ENCODE measurements at places on chromosomes 1 and 21. TPM values are rescaled to one million over a fixed set of nuclear protein-coding genes. Genes with fewer than 3 reads are reported as not detected.
A peak's percentile ranks its signal among the peaks of the same experiment; 100 is the strongest.

- DNase-seq = no peak
Measured at GRCh38 chr1:31362032-31362431, 10.8 kb downstream of the FABP3 start.

Gene MPL
- 39.6 TPM for total RNA-seq

Gene LRP8
- 30.7 TPM for total RNA-seq

- no peak for DNase-seq
Measured at GRCh38 chr21:29152916-29153315, 22.5 kb downstream of the MAP3K7CL start.

- DNase-seq = no peak
Measured at GRCh38 chr1:236509647-236510401, 14.0 kb upstream of the LGALS8 start.

- DNase-seq = no peak
Measured at GRCh38 chr1:153760440-153760839, 14.8 kb upstream of the SLC27A3 start.

Gene KDM5B
- 103 TPM for total RNA-seq

Gene MANEAL
- total RNA-seq = 1.3 TPM

- no peak for DNase-seq
Measured at GRCh38 chr1:22886211-22886610, 86.5 kb downstream of the LACTBL1 start.

Gene FCRL4
- not detected for total RNA-seq

Gene GJA9
- total RNA-seq = not detected

Gene HUNK
- not detected for total RNA-seq

DNA sequence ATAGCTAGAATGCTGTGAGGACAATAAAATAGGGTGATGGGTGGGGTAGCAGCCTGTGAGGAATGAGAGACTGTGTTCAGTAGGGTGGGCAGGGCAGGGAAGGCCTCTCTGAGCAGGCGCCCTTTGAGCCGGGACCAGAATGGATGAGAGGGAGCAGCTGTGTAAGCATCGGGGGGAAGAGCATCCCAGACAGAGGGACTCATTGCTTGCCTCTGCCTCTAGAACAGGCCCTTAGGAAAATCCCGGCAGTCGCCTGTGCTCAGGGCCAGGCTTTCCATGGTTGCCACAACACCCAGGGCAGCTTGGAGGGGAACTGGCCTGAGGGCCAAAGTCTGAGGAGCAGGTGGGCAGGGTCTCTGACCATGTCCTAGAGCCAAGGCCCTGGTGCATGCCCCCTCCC lies 774 bp downstream of the SLC2A7 start:
- no peak for DNase-seq

DNA sequence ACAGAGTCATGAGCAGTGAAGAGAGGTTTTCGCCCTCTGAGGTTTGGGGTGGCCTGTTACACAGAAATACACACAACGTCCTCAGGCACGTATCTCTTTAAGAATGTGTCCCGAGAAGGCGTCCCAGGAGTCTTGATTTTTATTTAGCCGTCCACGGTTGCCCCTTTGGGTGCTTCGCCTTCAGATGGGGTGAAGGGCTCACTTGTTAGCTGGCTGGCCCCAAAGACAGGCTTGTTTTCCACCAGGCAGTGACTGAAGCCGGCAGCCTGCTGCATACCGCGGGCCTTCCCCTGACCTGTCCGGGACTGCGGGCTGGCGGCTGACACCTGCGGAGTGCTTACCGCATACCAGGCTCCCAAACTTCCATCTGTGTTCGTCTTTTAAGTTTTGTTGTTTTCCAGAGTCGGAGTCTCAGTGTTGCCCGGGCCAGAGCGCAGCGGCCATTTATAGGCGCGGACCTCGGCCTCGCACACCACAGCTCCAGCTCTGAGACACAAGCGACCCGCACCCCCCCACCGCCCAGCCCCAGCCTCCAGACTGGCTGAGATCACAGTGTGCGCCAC lies 1.6 kb upstream of the ADARB1 start:
- DNase-seq = no peak

DNA sequence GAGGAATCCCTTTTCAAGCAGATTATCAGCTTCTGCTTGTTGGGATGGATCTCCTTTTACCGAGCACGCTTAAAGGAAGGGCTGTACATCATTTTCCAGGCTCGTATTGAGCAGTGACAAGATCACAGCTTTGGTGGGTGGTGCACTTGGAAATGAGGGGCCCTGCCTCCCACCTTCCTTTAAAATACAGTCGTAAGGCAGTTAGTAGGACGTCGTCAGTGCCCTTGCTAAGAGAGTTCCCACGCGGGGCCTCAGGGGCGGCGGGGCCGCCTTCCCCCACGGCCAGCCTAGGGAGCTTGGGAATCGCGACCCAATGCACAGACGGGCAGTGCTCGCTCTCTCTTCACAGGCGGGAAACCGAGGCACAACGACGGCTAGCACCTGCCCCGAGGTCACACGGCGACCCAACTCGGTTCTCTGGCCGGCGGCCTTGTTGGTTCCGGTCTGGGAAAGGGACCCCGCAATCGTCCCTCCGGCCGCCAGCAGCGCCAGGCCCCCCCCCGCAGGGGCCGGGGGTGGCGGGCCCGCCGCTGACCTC lies 58.6 kb downstream of the H3-3A start:
- no peak for DNase-seq

Gene ECM1
- 1.1 TPM for total RNA-seq

GRCh38 chr1:203055161-203055799 lies 29.0 kb downstream of the PPFIA4 start:
- DNase-seq = no peak

Gene TMEM52
- 0.27 TPM for total RNA-seq

DNA sequence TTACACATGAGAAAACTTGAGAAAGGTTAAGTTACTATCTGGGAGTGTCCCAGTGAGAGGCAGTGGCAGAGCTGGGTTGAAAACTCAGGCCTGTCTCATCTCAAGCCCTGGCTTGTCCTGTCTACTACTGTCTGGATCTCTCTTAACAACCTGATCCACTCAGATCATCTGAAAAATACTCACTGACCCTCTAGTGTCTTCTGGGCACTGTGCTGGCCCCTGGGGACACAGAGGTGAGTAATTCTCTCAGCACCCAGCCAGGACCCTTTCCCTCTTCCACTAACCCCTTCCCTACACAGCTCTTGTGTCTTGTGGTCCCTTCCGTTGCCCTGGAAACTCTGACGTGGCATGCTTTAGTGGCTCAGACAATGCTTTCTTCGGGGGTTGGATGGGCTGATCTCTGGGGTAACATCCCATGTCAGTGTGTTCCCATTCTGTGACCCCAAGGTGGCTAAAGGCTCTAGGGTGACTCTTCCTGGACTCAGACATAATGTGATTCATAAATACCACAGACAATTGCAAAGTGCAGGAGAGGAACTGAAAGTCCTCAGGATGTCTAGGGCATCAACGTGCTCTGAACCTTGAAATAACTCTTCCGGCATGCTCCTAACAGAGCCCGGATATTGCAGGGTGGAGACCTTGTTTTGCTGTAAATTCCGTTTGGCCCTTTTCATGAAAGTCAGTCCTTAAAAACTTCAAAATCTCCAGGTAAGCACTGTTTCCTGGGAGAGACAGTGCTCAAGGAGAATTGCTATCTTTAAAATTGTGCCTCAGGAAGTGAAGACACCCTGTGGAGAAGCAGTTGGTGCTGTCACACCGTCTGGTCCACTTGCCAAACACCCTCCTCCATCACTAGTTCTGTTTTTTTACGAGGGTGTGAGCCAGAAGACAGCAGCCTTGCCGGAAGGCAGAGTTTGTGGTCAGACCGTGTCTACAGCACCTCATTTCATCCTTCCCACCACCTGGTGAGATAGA lies 4.0 kb downstream of the SHISAL2A start:
- DNase-seq = peak; percentile 26

Gene MCOLN2
- total RNA-seq = 1.1 TPM

- DNase-seq = no peak
Measured at GRCh38 chr1:193749868-193750267, 563.5 kb upstream of the B3GALT2 start.

DNA sequence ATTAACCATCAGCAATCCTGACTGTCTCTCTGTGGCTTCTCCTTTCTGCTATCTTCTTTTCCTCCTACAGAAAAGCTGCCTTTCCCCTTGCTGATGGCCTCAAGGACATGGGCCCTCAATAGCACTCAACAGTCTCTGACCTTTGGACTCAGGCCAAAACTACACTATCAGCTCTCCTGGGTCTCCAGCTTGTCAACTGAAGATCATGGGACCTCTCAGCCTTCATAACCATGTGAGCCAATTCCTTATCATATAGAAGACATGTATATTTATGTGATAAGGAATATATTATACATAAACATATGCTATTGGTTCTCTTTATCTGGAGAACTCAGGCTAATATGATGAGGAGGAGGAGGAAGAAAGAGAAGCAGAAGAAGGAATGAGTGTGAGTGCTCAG lies 91.8 kb upstream of the GJB5 start:
- DNase-seq = no peak

DNA sequence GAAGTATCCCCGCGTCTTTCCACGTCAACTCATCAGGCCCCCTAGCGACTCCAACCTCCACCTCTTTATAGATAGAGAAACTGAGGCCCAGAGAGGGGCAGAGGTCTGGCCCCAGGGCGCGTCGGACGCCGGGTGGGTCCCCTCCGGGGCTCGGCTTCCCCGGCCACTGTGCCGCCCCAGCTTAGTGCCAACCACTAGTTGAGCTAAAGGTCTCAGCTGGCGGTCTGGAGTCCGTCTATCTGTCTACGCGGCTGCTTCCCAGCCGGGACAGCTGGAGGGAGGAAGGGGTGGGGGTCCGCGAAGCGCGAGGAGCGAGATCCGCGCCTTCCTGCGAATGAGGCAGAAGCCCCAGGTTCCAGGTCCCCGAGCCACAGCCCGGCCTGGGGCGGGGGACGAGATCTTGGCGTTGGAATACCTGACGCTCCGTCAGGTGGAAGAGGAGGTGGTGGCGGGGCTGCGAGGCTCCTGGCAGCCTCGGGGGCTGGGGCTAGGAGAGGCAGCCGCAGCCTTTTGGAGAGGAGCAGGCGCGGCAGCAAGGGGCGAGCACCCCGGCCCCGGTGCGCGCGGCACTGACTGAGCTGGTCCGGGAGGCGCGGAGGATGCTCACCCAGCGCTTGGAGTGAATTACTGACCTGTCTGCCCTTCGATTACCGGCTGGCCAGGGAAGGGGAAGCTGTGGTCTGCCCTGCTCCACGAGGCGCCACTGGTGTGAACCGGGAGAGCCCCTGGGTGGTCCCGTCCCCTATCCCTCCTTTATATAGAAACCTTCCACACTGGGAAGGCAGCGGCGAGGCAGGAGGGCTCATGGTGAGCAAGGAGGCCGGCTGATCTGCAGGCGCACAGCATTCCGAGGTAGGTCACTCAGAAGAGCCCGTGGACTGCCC lies 937 bp downstream of the PODN start:
- no peak for DNase-seq

- no peak for DNase-seq
Measured at GRCh38 chr1:15737324-15738319, 1.6 kb downstream of the SLC25A34 start.

Gene NBPF10
- total RNA-seq = 1.6 TPM

DNA sequence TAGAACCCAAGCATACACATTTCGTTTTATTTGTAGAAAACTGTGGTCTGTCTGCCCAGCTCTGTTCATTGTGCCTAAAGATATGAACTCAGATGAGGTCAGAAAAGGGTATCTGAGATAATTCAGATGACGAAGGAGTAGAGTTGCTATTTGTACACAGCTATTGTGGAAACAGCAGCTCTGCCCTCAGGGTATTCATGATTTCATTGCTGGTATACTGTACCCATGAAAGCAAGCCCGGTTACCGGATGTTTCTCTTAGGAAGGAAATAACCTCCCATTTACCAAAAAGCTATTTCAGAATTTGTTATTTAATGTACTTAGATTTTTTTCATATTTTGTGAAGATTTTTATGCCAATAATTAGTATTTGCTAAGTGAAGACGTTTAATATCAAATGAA lies 37.8 kb downstream of the SMAP2 start:
- DNase-seq = no peak

DNA sequence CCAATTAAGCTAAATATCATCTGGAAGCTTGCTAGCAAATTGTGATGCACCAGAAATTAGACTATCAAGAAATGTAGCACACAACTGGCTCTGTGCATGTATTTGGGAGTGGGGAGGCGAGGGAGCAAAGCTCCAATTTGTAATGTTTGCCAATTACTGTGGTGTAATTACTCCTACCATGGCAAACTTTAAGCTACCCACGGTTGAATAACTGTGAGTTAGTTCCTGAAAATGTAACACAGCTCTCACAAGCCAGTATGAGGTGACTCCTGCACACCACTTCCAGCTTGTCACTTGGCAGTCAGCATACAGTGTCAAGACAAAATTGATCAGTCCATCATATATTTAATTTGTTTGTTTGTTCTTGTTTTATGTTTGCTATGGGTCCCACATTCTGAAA lies 141.2 kb downstream of the TM2D1 start:
- no peak for DNase-seq

DNA sequence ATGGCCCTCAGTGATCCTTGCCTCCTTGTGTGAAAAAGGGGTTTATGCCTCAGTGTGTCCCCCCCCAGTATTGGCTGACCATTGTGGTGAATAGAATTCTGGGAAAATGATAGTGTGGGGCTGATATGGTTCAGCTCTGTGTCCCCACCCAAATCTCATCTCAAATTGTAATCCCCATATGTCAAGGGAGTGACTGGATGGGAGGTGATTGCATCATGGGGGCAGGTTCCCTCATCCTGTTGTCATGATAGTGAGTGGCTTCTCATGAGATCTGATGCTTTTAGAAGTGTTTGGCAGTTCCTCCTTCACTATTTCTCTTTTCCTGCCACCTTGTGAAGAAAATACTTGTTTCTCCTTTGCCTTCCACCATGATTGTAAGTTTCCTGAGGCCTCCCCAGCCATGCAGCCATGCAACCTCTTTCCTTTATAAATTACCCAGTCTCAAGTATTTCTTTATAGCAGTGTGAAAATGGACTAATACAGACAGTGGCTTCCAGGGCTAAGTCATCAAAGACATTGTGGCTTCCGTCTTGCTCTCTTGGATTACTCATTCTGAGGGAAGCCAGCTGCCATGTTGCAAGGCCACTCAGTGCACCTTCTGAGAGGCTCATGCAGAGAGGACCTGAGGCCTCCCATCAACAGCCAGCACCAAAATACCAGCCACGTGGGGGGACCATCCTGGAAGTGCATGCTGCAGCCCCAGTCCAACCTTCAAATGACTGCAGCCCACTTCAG lies 40.6 kb upstream of the SOD1 start:
- no peak for DNase-seq

- no peak for DNase-seq
Measured at GRCh38 chr1:50418600-50419109, 4.6 kb downstream of the DMRTA2 start.

- DNase-seq = peak; percentile 62
Measured at GRCh38 chr1:206583707-206584648, 28.3 kb downstream of the EIF2D start.

GRCh38 chr1:17576519-17576853 lies 37.0 kb downstream of the ARHGEF10L start:
- DNase-seq = no peak
